SK-N-SH (cell line): ENCODE measurements at places on chromosomes 12 and 14. TPM values are rescaled to one million over a fixed set of nuclear protein-coding genes. Genes with fewer than 3 reads are reported as not detected.

GRCh38 chr12:86729739-86730138 is 473.5 kb upstream of the MGAT4C start:
- no peak for DNase-seq

DNA sequence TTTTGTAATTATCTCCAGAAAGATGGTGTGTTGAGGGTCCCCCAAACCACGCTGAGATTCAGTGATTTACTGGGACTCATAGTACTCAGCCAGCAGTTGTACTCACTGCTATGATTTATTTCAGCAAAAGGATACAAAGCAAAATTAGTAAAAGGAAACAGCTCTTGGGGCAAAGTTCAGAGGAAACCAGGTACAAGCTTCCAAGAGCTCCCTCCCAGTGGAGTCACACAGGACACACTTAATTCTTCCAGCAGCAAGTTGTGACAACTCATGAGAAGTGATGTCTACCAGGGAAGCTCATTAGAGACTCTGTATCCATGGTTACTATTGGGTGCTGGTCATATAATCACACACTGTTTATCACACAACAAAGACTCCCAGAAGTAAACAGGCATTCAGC is 38.7 kb downstream of the TTC8 start:
- DNase-seq: no peak

GRCh38 chr14:54686219-54686870 is 119.4 kb downstream of the SAMD4A start:
- DNase-seq: no peak

- no peak for DNase-seq
These were observed 183.4 kb downstream of the ESR2 start for GRCh38 chr14:64110802-64111201.

DNA sequence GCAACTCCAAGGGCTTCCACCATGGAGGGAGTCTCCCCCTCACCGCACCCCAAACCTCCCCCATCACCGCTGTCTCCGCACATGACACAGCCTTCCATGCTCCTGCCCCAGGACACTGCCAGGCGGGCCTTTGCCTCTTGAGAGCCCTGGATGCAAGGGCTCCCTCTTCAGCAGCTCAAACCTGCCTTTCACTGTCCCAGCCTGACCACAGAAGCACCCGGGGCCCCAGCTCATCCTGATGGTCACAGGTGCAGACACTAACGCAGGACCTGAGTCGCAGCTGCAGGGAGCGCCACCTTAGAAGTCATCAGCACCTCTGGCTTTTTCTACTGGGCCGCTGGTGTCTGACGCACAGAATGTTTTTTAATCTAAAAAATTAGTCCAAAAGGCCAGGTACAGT is 54.0 kb downstream of the SYNE3 start:
- no peak for DNase-seq

DNA sequence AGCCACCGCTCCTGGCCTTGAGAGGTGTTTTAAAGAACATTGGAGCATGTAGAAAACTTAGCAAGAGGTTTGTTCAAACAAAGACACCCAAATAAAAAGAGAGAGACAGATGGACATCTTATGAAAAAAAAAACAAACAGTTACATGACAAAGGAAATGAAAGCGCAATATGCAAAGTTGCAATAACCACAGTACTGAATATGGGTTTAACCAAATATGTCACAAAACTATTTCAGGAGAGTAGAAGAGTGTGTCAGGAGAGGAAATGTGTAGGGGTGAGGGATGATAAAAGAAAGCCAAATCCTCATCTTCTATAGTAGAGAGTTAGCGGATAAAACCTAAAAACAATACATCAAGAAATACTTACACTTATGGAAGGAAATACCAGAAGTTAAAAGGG is 98.4 kb downstream of the GTF2A1 start:
- no peak for DNase-seq

GRCh38 chr12:30753751-30754382 is 884 bp downstream of the CAPRIN2 start:
- peak; percentile 20 for DNase-seq

- no peak for DNase-seq
These were observed 90.2 kb upstream of the TMTC2 start for GRCh38 chr12:82596483-82596882.

DNA sequence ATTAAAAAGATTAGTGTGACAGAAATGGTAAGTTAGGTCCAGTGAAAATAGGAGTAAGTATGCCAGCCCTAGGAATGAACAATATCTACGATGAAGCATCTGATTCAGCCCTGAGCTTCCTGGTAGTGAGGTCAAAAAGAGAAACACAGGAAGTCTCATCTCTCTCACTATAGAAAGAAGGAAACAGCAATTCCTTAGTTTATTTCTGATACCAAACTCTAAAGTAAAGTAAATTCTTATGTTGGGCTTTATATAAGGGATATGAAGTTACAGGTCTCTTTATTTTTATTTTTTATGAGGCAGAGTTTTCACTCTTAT is 76.7 kb upstream of the RFLNA start:
- no peak for DNase-seq

DNA sequence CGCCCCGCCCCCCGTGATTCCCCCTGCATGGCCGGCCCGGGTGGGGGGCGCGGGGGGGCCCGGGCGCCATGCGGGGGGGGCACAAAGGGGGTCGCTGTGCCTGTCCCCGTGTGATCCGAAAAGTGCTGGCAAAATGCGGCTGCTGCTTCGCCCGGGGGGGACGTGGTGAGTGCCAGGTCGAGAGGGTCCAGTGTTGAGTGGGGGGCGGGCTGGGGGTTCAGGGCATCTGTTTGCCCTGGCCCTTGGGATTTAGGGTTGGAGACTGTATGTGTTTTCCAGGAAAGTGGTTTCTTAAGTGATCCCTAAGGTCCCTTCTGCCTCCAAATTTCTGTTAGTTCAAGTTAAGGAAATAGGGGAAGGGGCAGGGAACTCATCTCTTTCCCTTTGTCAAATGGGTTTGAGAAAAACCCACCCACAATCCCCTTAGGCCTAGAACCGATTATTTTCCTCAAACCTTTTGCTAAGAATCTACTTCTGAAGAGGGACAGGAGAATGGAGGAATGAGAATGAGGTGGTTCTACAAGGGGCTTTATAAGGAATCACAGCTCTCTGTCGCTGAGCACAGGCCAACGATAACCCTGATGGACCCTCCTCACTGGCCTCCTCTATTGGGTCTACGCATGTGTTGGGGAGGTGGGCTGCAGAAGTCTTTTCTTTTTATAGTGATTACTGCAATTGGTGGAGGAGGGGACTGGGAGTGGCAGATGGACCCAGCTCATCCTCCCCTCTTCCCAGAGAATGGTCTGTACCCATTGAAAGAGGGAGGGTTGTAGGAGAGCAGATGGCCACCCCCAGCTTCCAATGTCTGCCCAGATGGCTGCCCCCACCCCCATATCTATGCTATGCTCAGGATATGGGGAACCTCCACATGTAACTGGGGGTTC is 834 bp downstream of the ARHGEF25 start:
- DNase-seq: peak; percentile 64

Gene MAP3K12
- polyA plus RNA-seq: 57.6 and 80.9 TPM in 2 replicates

Gene PLEKHD1
- polyA plus RNA-seq: 0.03 and 0.05 TPM in 2 replicates

Gene KERA
- not detected in 2 replicates for polyA plus RNA-seq

Gene ADCY4
- polyA plus RNA-seq: 0.03 and 0.08 TPM in 2 replicates

Gene ZDHHC22
- 0.03 TPM in 1 of 2 replicates, not detected in the other for polyA plus RNA-seq

Gene MGAT4C
- polyA plus RNA-seq: 0.02 and 0.07 TPM in 2 replicates

Gene CCDC38
- not detected in 2 replicates for polyA plus RNA-seq

Gene KRT74
- not detected in 2 replicates for polyA plus RNA-seq
